ENCODE measurements at places on chromosomes 12 and 14.

- DNase-seq = no peak
These were observed 14.4 kb downstream of the FGD6 start for GRCh38 chr12:95202691-95203486.

DNA sequence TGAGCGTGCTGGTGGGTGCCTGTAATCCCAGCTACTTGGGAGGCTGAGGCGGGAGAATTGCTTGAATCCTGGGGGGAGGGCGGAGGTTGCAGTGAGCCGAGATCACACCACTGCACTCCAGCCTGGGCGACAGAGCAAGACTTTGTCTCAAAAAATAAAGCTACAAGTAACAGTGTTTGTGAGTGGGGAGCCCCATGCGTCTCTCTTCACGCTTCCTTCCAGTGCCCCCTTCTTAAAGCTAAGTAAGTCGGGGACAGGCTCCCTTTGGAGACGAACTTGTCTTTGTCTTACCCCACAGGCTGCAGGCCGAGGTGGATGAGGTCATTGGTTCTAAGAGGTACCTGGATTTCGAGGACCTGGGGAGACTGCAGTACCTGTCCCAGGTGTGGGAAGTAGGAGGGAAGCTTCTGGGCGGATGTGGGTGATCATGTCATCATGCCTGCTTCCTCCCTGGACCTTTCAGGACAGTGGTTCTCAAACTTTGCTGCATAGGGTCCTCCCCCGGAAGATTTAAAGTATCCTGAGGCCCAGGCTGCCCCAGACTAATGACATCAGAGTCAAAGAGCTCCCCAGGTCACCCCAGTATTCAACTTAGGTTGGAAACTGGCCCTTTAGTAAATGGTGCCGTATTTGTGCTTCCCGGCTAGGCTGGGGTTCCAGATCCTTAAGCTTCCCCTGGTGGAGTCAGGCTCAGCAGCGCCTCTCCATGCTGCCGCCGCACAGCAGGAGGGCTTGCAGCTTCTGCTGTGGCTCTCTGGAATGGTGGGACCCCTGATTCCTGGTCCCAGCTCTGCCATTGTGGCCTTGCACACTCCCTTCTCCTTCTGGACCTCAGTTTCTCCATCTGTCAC lies 37.1 kb downstream of the CYP46A1 start:
- DNase-seq = no peak

DNA sequence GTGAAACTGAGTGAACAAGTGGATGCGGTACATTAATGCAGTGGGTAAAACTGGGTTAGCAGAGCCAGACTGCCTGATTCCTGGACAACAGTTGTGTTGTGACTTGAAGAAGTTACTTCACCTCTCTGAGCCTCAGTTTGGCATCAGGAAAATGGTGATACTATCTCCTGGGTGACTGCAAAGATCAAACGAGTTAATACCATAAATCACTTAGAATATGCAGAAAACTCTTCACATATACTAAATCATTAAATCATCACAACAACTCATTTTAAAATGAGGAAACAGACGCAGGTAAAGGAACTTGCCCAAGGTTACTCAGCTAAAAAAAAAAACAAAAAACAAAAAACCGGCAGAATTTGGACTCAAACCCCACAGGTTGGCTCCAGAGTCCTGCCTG lies 811 bp downstream of the MTERF2 start:
- no peak for DNase-seq

- no peak for DNase-seq
These were observed 5.5 kb downstream of the TMEM63C start for GRCh38 chr14:77186911-77187648.

All from nucleus accumbens (tissue), 56 donors.